GM23338 (cell line): ENCODE measurements at places on chromosomes 13 and 19. TPM values are rescaled to one million over a fixed set of nuclear protein-coding genes. Genes with fewer than 3 reads are reported as not detected.
A peak's percentile ranks its signal among the peaks of the same experiment; 100 is the strongest.

DNA sequence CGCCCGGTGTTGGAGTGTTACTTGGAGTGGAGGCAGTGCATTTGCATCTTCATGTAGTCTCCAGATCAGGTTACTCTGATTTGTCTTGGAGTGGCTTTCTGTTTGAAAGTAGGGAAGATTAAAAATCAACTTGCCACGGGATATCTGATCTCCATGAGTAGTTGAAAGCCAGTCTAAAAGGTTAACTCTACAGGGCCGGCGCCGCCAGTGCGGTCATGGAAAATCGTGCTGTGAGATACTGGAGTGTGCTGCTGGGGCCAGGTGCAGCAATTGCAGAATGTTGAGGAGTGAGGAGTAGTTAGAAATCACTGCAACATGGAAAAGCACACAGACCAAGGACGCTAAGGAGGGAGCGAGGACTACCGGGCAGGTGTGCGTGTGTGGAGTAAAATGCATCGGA, 175.0 kb downstream of the STK24 start:
- no peak for DNase-seq

DNA sequence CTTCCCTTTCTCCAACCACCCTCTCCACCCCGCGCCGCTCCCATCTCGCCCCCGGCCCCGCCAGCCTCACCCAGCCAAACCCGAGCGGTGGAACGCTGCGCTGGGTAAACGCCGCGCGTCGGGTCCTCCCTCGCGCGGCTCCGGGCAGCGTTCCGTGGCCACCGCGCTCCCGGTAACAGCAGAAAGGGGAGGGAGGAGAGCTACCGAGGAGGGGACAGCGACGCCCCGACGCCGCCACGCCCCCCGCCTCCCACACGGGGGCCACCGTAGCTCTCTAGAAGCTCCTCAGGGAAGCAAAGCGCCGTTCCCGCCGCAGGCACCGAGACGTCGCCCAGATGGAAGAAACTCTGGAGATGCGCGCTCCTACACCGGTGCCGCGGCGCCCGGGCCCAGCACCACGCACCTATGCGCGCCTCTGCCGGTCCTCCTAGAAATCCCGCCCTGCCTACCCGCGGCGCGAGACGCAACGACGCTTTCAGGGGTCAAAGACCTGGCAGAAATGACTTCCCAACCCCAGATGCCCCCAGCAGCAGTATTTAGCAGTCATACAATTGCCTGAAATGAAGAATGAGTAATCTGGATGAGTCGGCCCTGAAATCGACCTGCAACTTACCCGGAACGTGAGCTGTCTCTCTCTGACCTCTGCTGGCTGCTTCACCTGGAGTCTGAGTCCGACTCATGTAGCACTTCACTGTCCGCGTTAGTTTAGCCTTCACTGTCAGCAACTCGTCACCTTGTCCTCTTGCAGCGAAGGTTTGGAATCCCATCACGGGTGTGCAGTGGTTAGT, at the start of gene RUBCNL:
Gene RUBCNL (minus strand): TSS at position 189 of the 788 bp plus-strand sequence. CDS start 14,777 bp downstream, outside the sequence.
- DNase-seq: peak; percentile 74

DNA sequence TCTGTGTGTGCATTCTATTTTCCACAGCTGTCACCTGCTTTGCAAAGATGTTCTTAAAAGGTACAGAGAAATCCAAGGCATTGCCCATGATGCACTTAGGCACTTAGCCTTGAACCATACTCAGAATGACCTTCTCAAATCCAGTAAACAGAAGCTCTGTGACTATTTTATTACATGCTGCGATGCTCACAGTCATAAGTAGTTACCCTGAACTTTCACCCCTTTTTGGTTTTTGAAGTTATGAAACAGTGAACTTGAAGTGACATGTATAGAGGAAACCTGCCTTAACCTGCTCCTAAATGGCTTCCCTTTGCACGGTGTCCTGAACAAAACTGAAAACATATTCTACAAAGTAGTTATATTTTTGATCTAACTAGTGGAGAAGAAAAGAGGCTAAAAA, 100.4 kb downstream of the SLC10A2 start:
- DNase-seq: no peak

- no peak for DNase-seq
Observed at GRCh38 chr19:1373534-1374249, 10.0 kb upstream of the NDUFS7 start.

DNA sequence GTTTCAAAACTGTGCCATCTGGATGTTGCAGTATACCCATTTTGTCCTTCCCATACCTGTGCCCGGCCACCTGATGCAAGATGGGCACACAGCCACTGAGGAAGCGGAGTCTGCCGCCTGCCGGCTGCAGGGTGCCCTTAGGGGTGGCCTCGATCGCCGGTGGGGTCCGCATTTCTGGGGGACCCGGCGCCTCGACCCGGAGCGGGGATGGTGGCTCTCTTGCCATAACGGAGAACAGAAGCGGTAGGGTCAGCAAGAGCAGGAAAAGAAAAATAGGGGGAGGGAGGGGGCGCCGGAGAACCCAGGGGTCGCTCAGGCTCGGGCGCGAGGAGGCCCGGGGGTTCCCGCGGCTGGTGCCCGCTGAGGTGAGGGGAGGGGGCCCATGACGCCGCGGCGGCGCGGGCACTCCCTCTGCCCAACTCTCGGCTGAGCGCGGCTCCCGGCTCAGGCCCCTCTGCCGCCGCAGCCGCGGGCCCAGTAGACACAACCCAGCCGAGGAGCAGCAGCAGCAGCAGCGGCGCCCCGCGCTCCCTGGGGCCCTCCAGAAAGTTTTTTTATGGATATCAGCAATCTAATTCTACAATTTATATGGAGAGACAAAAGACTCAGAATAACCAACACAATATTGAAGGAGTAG, 13.8 kb upstream of the CYP4F2 start:
- DNase-seq: no peak

Gene SLC10A2
- total RNA-seq: not detected in 2 replicates

Gene CYP2A6
- not detected in 2 replicates for total RNA-seq

Gene UBE2L5
- total RNA-seq: not detected in 2 replicates
